CD4-positive, alpha-beta T cell treated with Interleukin-4 for 1 hour (primary cell): ENCODE measurements at places on chromosomes 7 and 10.

GRCh38 chr7:134750083-134751062 is 29.1 kb upstream of the CALD1 start:
- DNase-seq: peak; percentile 62

DNA sequence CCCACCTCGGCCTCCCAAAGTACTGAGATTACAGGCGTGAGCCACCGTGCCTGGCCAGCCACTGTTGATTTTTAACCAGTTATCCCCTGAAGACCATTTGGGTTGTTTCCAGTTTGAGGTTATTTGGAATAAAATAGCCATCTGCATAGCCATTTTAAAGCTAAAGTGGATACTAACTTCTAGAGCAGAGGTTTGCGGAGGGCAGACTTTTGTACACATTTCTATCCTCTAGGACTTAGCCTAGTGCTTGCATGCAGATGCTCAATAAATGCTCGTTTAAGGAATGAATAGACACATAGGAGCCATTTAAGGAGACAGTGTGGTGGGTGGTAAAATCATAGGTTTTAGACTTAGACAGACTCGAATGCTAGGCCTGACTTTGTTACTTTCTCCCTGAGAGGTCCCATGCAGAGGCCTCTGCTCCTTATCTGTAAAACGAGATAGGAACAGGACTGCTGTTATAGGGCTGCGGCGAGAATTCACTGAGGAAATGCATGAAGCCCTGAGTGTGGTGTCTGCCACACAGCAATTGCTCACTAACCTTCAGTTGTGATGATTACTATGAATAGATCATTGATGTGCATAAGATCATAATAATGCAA is 75.9 kb downstream of the PFKFB3 start:
- no peak for DNase-seq

DNA sequence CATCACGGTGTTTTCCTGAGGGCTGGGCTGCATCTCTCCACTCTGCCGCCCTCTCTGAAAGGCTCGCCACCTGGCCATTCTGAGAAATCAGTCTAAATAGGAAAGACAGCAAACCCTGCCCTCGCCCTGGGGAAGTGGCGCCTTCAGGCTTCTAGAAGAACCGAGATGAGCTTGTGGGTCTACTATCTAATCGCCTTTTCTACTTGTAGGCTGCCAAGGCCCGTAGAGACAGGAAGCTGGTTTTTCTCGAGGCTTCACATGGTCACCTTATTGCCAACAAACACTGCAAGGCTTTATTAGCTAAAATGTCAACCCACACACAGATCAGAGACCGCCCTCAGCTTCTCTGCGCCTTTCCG is 21.4 kb downstream of the LAT2 start:
- no peak for DNase-seq

- DNase-seq: no peak
These were observed 23.7 kb upstream of the CAMK2B start for GRCh38 chr7:44348851-44349781.

GRCh38 chr10:84541289-84541637 is 212.9 kb downstream of the CCSER2 start:
- no peak for DNase-seq

- DNase-seq: no peak
These were observed 35.9 kb upstream of the TSPAN33 start for GRCh38 chr7:129108581-129108980.

- DNase-seq: no peak
These were observed 481.0 kb upstream of the KLF6 start for GRCh38 chr10:4265964-4266363.

GRCh38 chr7:22601408-22601807 is 101.4 kb upstream of the STEAP1B start:
- no peak for DNase-seq
